ENCODE measurements at places on chromosomes 12 and 14.

DNA sequence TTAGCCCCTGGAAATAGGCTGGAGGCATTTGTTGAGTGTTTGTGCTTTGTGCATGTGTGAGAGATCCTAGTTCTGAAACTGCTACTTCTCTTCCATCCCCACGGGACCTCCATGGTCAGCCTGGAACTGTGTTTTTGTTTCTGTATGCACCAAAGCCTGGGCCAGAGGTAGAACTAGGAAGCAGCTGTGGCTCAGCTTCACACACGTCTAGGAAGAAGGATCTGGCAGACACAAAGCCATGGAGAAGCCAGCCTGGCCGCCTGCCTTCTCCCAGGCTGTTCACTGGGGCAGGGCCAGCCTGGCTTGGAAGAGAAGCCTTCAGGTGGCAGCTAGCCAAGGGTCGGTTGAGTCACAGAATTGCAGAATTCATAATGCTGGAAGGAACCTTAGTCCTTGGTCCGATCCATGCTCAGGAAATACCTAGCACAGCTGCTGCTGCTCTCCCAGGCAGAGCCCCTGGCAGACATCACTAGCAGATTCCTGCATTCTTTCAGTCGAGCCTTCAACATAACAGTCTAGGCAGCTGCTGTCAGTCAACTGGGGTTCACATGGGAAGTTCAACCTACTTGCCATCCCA, 27.0 kb downstream of the RIN3 start:
- no peak for DNase-seq
- H3K4me1 ChIP-seq = peaks cover 41% of the 10 kb centered on the region
- no peaks in the 10 kb centered on the region for H3K27me3 ChIP-seq

DNA sequence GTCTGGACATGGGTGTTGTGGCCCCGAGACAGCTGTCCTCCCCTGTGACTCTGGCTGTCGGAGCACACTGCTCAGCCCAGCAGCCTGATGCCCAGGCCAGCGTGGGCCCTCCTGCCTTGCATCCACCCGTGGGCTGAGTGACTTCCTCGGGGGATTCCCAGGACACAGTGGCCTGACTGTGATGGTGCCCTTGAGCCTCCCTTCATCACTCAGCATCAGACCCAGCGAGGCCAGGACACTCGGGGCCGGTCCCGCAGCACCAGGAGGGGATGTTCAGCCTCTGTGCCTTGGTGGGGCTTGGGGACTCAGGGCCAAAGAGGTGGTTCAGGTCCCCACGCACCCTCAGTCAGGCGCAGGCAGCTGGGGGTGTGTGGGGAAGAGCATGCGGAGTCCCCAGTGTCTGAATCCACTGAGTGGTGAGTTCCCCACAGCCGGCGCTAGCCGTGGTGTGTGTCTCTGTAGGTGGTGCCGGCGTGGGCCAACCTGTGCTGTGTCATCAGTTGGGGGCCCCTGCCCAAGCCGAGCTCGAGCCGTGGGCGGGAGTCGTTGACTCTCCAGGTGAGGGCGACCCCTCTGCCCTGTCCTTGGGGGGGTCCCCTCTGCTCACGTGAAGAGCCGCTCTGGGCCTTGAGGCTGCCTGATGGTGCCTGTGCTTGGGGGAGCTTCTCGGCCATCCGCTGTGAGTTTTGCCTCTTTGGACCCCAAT, 185.8 kb downstream of the ADGRD1 start:
- no peak for DNase-seq
- peaks cover 5% of the 10 kb centered on the region for H3K4me1 ChIP-seq
- no peaks in the 10 kb centered on the region for H3K36me3 ChIP-seq

DNA sequence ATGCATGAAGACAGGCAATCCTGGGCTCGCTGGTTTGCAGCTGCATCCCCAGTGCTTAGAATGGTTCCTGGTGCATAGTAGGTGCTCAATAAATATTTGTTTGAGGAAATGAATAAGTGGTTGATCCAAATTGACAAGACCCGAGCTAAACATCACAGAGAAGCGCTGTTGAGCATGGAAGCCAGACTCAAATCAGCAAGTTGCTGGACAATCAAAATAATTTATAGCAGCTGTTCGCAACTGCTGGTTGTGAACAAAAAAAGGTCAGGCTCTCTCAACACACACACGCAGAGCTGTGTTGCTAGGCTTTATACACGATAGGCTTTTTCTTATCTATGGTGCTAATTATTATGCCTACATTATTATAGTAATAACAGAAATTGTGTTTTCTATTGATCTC, 190.2 kb downstream of the TBX5 start:
- no peaks in the 10 kb centered on the region for H3K4me1 ChIP-seq
- H3K27ac ChIP-seq = no peak overlapping the region
- no peak overlapping the region for H3K4me3 ChIP-seq
- H3K27me3 ChIP-seq = no peaks in the 10 kb centered on the region

- H3K36me3 ChIP-seq = no peaks in the 10 kb centered on the region
- DNase-seq = no peak
Measured at GRCh38 chr14:104339829-104340228, 201.4 kb downstream of the KIF26A start.
